ENCODE measurements at places on chromosomes 2 and 18.
A peak's percentile ranks its signal among the peaks of the same experiment; 100 is the strongest.

DNA sequence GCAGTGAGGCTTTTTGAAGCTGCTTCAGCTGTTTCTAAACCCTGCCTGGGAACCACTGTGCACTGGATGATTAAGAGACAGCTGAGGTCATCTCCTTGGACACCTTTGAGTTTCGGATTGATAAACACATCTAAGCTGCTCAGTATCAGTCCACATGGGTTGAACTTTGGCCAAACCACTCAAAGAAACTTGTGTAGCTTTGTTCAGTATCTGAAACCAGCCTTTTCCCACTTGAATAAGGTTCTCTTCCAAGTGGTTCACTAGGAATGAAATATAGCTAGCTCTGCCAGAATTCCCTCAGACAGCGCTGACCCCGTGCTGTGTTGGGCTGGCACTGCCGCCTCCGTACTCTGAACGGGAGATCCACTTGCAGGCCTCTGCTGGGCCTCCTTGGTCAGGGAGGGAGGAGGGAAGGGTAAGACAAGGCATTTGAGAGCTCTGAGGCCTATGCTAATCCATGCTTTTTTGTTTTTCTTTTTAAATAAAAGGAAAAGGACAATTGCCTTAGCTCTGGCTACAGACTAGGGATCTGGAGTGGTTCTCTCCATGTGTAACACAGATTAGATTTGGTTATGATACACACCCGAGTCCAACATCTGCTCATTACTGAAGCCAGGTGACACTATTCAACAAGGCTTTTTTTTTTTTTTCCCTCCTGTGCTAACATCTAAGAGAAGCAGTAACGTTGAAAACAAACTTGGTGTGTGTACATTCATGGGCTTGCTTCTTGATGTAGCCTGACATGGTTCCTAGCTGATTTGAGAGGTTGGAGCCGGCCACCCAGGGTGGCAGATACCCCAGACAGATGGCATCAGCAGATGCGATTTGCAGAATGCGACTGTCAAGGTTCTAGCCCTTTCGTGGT, 67.7 kb downstream of the NCK2 start:
- no peak for DNase-seq

- DNase-seq, result no peak
Observed at GRCh38 chr2:187050409-187050998, 201.5 kb upstream of the ZSWIM2 start.

- DNase-seq, result no peak
Observed at GRCh38 chr2:150792780-150793300, 305.4 kb upstream of the RND3 start.

GRCh38 chr2:69997015-69997830, 35.8 kb upstream of the ASPRV1 start:
- no peak for DNase-seq

DNA sequence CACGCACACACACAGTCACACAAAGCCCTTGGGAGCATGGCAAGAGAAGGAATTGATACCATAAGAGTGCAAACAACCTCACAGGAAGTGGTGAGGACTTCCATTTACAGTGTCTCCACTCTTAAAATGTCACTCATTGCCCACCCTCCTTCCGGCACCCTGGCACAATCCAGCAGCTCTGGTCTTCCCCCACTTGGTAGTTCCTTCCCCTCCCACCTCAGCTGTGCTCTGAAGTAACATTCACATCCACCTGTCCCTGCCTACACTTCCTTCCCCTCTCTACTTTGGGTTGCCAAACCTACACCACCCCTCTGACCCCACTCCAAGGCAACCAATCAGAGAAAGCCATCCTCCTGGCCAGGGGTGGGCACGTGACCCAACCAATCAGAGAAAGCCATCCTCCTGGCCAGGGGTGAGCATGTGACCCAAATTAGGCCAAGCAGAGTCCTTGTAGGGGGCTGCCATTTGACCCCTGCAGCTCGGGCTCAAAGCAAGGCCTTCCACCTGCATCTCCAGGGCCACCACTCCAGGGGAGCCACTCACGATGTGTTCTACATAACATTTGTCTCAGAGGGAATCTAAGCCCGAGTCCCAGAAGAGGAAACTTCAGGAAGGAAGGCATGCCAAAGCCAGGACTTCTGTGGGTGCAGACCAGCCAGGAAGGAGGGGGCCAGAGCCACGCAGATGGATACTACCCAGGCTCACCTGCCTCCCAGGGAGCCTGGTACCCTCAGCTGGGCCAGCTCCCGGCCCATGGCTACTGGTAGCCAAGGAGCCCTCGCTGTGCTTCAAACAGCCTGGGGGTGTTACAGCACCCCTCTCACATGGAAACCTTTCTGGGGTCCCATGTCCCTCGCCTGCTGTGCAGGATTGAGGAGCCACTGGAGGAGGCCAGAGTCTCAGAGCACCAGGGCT, 21.2 kb downstream of the CYP26B1 start:
- DNase-seq, result no peak

DNA sequence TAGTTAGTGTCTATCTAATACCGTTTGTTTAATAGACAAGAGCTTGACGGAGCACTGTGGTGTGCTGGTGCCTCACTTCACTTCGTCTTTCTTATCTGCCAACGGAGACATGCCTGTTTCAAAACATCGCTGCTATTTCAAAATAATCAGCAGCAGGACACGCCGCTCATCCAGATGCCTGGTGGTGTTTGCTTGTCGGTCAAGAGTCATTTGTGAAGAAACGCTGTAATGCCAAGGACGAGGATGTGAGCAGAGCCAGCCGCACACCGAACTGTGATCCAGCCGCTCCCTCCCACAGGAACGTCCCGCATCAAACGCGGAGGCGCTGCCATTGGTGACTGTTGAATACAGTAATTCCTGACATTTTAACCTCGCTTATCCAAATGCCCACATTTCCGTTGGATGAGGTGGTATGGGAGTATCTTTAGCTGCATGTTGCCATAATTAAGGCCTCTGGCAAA, 432.4 kb downstream of the FBXO15 start:
- no peak for DNase-seq

DNA sequence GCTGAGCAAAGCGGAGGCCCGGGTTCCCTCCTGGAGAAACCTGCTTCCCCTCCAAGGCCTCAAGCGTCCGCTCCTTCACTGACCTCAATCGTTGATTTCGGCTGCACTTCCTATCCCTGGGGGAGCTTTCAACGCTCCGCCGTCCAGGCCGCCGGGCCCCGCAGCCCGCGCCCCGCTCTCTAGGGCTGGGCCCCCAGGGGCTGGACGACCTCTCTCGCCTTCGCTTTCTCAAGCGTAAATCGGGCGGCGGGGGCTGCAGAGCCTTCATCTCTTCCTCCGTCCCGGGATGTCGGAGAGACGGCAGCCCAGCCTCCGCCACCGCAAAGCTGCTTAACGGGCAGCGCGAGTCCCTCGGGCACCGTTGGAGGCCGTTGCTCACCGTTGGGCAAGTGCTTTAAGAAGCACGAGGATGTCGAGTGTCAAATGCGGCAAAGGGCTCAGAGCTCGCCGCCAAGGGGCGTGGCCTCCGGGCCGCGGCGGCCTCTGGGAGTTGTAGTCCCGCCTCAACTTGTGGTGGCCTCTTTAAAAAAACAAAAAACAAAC, 8.5 kb downstream of the HES6 start:
- DNase-seq, result peak; percentile 91

- peak; percentile 43 for DNase-seq
Observed at GRCh38 chr2:98730053-98730706, 752 bp downstream of the MGAT4A start.

DNA sequence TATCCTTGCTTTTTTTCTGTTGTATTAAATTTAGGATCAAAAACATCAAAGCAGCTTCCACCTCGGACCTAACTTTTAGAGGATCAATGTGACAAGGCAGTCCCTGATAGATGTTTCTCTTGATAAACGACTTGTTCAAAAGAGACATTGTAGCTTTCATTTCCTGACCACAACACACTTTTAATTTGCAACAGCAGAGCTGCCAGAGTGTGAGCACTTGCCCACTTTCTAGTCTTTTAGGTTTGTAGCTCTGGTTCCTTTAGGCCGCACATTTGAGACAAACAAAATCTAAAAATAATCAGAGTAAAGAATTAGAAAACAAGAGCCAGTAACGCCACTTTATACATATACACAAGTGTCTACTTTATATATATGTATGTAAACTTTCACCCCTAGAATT, 3.1 kb downstream of the FIGN start:
- no peak for DNase-seq

GRCh38 chr2:37827911-37828511, 97.1 kb upstream of the RMDN2 start:
- DNase-seq, result no peak

DNA sequence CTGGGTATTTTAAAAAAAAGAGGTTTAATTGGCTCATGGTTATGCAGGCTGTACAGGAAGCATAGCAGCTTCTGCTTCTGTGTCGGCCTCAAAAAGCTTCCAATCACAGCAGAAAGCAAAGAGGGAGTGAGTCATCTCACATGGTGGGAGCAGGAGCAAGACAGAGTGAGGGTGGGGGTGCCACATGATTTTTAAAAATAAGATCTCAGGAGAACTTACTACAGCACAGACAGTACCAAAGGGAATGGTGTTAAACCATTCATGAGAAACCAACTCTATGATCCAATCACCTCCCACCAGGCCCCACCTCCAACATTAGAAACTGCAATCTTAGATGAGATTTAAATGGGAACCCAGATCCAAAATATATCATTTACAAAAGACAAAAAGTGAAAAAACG, 14.6 kb downstream of the ZNF519 start:
- no peak for DNase-seq

DNA sequence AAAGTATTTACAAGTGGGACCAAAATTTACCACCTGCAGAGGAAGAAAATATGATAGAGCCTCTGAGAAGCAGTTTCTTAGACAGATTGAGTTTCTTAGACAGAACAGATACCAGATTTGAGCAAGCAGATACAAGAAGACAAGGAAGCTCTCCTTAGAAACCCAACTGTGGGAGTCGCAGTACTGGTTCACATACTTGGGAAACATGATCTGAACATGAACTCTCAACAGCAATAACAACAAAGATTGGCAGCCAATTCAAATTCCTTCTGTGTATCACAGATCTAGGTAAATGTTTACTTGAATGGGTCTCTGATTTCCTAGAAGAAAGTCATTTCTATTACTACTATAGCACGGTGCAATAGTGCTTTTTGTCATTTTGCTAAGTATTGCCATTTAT, 82.1 kb downstream of the OLA1 start:
- no peak for DNase-seq

DNA sequence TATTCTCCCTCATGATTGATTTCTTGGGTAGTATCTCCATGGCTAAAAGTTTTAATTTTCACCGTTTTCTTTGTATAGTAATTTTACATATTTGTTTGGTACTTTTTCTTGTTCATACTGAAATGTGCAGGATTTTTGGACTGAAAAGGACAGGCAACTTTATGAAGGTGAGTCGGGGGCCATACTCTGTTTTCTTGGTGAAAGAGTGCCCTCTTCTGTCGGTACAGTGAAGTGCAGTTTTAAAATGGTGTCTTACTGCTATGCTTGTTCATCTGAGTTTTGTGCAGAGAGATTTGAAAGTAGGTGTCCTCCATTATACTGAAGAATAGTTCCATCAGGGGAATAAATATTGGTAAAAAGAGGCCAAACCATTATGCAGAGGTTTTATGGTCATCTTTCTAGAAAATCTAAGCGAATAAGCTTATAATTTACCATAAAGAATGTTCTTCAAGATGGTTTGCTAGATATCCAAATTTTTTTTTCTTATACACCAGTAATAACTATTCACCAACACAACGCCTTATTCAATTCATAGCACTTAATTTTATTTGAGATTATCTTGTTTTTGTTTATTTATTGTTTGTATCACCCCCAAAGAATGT, 8.7 kb upstream of the SERPINB13 start:
- DNase-seq, result no peak

- no peak for DNase-seq
Observed at GRCh38 chr2:74707837-74708236, 53.8 kb downstream of the SEMA4F start.

GRCh38 chr2:128313091-128313836, 5.4 kb downstream of the HS6ST1 start:
- DNase-seq, result peak; percentile 2

DNA sequence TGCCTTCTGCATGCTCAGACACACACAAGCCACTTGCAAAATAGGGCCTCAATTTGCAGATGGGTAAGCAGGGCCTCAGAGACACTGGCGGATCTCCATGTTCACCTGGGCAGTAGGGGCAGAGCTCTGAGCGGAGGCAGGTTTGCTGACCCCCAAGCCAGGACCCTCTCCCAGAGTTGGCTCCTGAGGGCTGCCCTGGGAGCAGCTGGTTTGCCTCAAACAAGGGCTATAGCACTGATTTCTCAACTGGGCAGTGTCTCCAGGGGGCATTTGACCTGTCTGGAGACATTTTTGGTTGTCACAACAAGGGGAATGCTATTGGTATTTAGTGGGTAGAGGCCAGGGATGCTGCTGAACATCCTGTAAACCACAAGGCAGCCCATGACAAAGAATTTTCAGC, 11.6 kb downstream of the GLI2 start:
- no peak for DNase-seq

GRCh38 chr2:19332503-19332902, 25.9 kb downstream of the OSR1 start:
- no peak for DNase-seq

GRCh38 chr2:54589340-54590215, 133.5 kb downstream of the SPTBN1 start:
- no peak for DNase-seq

DNA sequence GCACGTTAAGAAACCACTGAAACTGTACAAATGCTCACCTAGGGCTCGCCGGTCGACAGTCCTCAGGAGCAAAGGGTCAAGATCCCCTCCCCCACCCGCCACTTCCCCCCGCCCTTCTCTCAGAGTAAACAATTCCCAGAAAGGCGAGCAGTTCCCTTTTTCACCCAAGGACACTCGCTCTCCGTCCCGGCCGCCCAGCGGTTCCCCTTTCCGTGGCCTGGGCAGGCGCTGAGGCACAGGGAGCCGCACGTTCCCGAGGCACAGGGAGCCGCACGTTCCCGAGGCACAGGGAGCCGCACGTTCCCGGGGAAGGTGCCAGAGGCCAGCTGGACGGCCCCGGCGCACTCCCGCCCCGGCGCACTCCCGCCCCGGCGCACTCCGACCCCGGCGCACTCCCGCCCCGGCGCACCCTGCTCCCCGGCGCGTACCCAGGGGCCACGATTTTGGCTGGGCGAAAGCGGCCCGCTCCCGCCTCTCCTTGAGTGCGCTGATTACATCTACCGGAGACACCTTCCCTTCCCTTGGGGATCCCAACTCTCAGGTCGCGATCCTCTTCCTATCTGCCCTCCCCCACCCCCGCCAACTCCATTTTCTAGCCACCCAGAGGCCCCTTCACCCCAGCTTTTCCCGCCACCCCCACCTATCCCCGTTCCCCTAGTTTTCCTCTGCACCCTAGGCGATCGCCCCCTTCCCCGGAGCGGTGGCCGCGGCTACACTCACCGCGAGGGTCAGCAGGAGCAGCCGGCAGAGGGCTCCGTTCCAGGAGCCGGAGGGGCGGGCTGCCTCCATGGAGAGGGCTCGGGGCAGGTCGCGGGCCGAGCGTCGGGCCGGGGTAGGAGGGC, 817 bp downstream of the DSC2 start:
- DNase-seq, result peak; percentile 37

DNA sequence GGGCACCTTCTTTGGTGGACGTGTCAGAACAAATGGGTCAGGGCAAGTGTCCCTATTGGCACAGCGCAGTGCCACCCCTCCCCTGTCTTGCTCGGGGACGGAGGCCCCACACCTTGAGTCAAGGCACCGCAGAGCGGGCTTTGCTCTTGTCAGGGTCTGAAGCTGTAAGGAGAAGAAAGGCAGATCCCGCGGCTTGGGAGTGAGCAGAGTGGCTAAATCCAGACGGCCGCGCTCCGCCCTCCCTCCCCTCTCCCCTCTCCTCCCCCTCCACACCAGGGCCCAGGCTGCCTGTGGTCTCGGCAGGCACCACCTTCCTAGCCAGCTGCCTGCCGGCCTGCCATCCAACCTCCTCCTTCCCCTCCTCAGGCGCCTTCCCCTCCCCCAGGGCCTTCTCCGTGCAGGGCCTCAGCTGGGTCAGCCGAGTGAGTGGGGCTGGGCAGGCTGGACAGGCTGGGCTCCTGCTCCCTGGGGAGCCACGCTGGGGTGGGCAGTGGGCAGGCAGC, 25.8 kb downstream of the SPEG start:
- no peak for DNase-seq

All from frontal cortex (tissue), 4 donors.